NCI-H2107 (cell line): ENCODE measurements at places on chromosomes 7 and 10.
A peak's percentile ranks its signal among the peaks of the same experiment; 100 is the strongest.

DNA sequence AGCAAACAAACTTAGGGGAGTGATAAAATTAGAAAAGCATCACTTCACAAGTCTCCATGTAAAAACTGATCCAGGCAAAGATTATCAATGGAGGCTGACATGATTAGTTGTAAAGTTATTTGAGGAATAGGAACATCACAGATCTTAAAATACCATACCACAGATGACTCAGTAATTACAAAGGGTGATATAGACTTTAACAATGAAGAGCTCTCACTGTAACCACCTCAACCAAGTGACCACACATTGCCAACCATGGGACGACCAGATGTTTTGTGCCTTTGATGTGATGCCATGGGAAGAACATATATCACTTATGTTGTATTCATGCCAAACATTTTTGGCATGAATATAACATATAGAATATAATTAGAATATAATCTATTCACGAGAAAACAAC is 11.7 kb downstream of the AASS start:
- no peak for DNase-seq

GRCh38 chr7:31003721-31004120 is 40.0 kb downstream of the GHRHR start:
- DNase-seq = no peak

DNA sequence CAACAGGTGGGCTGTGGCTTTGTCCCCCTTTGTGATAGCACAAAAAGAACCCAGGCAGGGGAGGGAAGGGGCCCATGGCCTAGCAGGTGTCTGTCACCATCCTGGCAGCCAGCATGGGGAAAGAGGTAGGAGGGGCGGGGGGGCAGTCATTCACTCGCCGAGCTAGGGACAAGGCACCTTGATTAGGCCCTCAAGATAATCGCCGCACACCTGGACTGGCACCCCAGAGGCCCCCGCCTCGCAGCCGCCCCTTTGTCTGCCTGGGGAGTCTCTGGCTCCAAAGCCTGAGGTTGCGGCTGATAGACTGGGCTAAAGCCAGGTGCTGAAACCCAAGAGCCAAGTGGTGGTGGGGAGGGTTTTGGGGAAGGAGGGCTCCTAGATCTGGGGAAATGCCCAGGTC is 151.2 kb upstream of the PCBD1 start:
- peak; percentile 57 for DNase-seq

GRCh38 chr10:131202990-131203389 is 108.5 kb downstream of the TCERG1L start:
- no peak for DNase-seq

DNA sequence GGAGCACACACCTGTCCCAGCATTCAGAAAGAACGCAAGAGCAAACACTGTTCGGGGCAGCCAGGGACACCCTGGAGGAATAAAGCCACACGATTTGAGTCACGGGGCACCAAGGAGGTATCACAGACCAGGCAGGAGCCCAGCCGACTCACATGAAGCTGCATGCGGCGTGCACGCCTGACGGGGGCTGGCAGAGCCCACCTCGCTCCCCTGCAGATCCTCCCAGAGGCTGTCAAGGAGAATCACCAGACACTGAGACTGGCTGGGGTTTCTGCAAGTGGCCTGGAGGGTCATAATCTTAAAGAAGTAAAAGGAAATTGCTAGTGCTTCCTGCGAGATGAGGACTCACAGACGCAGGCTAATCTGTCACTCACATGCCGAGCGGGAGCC is 61.6 kb downstream of the TCERG1L start:
- DNase-seq = no peak

GRCh38 chr7:88358526-88358838 is 51.8 kb upstream of the STEAP4 start:
- no peak for DNase-seq

- DNase-seq = no peak
Observed at GRCh38 chr7:50983850-50984249, 201.2 kb upstream of the GRB10 start.

- no peak for DNase-seq
Observed at GRCh38 chr7:74013539-74014272, 14.3 kb upstream of the ELN start.

GRCh38 chr10:121188005-121188404 is 336.8 kb downstream of the WDR11 start:
- no peak for DNase-seq

- DNase-seq = no peak
Observed at GRCh38 chr10:99768556-99768955, 13.9 kb upstream of the ABCC2 start.

DNA sequence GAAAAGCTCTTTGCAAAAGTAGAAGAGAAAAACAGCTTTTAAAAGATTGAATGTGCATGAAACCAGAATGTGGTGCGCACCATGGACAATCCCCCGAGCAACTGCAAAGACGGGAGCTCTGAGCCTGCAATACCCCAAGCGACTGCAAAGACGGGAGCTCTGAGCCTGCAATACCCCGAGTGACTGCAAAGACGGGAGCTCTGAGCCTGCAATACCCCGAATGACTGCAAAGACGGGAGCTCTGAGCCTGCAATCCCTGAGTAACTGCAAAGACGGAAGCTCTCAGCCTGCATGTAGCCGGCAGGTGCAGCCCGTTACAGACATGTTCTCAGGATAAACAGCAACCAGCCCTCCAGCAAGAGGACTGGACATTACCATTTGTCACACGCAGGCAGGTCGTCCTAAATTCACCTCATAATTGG is 6.2 kb downstream of the ZNF775 start:
- peak; percentile 36 for DNase-seq

GRCh38 chr10:129863201-129863663 is 100.8 kb downstream of the EBF3 start:
- no peak for DNase-seq

DNA sequence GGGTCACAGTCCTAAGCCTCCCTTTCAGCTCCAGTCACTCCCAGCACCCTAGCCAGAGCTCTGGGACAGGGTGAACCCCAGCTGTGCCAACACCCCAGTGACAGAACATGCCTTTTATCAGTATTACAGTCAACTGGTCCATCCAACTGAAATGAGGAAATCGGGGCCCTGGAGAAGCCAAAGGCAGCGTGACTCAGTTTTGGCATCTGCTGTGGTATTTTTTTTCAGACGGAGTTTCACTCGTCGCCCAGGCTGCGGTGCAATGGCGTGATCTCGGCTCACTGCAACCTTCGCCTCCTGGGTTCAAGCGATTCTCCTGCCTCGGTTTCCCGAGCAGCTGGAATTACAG is 3.4 kb upstream of the CLDN15 start:
- DNase-seq = no peak

GRCh38 chr10:46308666-46309450 is 22.1 kb downstream of the ANTXRL start:
- DNase-seq = no peak

DNA sequence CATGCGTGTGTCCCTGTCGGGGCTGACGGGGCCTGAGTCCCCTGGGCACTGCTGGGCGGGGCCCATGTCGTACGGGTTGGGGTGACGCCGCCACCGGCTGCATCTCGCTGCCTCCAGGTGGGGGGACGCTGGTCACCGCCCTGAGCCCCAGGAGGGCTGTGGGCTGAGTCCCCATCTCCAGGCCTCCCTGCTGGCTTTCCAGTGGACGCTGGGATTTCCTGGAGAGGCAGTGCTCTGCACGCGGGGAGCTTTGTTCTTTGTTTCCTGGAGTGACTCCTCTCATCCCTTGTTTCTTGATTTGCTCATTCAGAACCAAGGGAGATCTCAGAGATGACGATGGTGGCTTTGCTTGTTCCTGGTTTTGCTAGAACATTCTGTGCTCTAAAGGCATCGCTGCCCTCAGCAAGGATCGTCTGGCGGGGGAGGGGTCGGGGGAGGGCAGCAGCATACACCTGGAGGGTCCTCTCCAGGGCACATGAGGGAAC is 21.0 kb downstream of the PWWP2B start:
- DNase-seq = no peak

DNA sequence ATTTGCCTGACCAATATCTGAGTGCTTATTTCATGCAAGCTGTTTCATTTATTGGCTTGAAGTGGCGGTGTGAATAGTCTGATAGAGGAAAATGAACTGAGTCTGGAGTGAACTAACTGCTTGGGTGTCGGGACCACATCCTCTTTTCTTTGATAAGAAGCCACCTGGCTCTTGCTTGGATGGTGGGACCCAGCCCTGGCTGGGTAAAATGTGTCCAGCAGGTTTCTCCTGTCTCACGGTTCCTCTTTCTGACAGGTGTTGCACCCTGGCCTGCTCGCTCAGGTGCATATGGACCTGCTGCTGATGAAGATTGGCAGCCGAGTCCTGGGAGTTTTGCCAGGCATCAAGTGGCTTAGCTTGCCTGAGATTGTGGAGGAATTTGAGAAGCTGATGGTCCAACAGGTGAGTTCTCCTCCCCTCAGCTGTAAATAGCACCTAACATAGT is 1.6 kb downstream of the ADCK2 start:
- peak; percentile 58 for DNase-seq

GRCh38 chr10:1198453-1199344 is 142.5 kb downstream of the WDR37 start:
- DNase-seq = no peak

- DNase-seq = no peak
Observed at GRCh38 chr10:54665095-54665494, 135.9 kb downstream of the PCDH15 start.

DNA sequence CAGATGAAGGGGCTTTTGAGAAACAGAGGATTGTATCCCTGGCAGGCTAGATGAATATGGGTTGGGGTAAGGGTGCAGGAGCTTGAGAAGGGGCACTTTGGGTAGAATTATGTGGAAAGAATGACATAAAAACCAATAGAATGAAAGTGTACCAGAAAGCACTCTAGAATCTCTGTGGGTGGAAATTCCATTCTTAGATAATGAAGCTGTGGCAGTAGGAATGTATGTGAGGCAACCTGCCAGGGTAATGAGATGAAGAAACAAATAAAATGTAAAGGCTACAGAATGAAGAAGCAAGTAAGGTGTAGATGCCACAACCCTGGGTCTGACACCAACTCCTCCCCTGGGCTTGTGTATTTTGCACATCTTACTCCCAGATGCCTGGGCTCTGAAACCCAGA is 16.8 kb downstream of the NOBOX start:
- DNase-seq = no peak

DNA sequence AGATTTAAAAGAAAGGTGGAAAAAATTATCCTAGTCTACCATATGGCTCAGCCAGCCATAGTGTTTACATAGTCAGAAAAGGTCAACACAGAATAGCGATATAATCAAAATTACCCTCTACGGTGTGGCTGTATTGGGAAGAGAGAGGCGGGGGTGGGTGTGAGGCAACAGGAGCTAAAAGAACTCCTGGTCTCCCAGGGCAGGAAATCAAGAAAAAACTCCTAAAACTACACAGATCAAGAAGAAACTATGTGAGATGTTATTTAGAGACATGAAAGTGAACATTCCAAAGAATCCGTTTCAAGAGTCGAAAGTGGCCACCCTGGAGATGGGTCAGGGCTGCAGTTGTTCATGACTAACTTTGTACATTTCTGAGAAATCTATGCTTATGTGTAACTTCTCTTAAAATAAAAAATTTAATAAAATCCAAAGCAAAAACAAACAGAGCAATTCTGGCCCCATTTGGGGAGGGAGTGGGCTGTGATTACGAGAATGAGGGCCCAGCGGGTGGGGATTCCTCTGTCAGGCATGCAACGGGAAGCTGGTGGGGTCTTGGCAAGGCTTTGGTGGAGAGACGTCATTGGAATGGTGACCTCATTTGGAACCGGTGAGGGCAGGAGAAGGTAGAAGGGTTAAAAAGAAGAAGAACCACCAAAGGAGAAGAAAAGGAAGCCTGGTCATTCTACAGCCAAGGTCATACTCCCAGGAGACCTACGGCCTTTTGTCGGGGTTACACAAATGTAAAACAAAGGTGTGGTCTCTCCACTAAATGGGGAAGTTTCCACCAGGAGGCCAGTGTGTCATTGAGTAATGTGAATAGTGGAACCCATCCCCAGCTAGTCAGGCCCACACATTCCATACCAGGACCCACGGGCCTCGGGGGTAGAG is 71.2 kb upstream of the DUSP5 start:
- DNase-seq = no peak

GRCh38 chr10:48240196-48240595 is 34.3 kb downstream of the FRMPD2 start:
- no peak for DNase-seq

GRCh38 chr7:96198047-96198636 is 123.8 kb downstream of the SLC25A13 start:
- no peak for DNase-seq

- DNase-seq = no peak
Observed at GRCh38 chr7:66503036-66503370, 125.7 kb upstream of the KCTD7 start.

DNA sequence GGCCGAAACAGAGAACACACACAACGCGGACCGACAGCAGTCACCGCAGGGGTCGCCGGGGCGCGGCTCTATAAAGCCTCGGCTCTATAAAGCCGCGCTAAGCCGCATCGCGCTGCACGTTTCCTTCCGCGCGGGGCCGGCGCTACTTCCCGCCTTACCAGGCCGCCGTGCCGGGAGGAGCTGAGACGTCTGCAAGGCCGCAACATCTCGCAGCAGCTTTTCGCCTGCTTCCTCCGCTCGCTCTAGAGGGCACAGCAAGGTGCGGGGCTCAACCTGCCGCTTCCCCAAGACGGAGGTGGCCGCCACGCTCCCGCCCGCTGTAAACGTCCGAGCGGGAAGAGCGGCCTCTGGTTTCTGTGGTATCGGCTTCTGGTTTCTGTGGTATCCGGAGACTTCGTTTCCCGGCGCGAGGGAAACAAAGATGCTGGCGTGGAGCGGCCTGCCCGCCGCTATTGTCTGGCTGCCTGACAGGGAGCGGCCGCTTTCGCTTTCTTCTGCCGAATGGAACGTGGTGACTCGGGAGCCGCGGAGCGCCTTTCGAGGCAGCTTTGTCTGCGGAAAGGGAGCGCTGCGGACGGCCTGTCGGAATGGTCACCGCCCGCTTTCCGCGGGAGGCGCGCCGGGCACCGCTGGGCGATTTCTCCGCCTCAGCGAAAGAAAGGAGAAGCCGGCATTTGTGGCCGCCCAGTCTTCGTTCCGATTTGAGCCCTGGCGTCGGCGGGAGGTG is 91.8 kb downstream of the SPAG6 start:
- peak; percentile 16 for DNase-seq

GRCh38 chr10:43162604-43163003 is 24.4 kb downstream of the CSGALNACT2 start:
- DNase-seq = no peak

- DNase-seq = no peak
Observed at GRCh38 chr7:142784716-142785115, 13.9 kb downstream of the PRSS2 start.

DNA sequence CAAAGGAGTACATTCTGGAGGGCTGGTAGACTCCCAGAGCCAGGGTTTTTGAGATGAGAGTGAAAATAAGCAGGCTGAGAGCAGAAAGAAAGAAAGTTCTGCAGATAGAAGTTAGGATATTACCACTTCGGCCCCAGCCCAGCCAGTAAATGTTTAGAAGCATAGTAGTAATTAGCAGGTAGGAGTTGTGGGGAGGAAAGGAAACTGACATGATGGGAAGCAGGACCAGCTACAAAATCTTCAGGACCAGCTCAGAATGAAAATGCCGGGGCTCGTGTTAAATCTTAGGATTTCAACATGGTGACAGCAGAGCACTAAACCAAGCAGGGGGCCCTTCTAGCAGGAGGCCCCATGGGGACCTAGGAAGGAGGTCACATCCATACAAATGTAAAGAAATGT is 28.7 kb downstream of the PRSS2 start:
- no peak for DNase-seq

- DNase-seq = no peak
Observed at GRCh38 chr7:81873559-81873958, 103.7 kb upstream of the HGF start.

GRCh38 chr7:135789956-135790355 is 41.3 kb upstream of the FAM180A start:
- no peak for DNase-seq

GRCh38 chr10:59648711-59649201 is 60.9 kb downstream of the SLC16A9 start:
- DNase-seq = peak; percentile 1

GRCh38 chr7:20895563-20895962 is 108.9 kb upstream of the SP8 start:
- no peak for DNase-seq
